ENCODE measurements at places on chromosomes 4 and X. TPM values are rescaled to one million over a fixed set of nuclear protein-coding genes. Genes with fewer than 3 reads are reported as not detected.

- no peak overlapping the region for H3K27ac ChIP-seq
- no peaks in the 10 kb centered on the region for H3K36me3 ChIP-seq
- DNase-seq: no peak
- H3K4me3 ChIP-seq: no peak overlapping the region
These were observed 135.3 kb upstream of the VCX2 start for GRCh38 chrX:8306291-8306925.

CAPN6 gene
- polyA plus RNA-seq: 0.16 TPM

RGN gene
- polyA plus RNA-seq: 273 TPM

FTHL17 gene
- not detected for polyA plus RNA-seq

SPANXN3 gene
- not detected for polyA plus RNA-seq

Measured in adrenal gland (tissue), 19 donors.